ENCODE measurements at places on chromosomes 4 and X.

DNA sequence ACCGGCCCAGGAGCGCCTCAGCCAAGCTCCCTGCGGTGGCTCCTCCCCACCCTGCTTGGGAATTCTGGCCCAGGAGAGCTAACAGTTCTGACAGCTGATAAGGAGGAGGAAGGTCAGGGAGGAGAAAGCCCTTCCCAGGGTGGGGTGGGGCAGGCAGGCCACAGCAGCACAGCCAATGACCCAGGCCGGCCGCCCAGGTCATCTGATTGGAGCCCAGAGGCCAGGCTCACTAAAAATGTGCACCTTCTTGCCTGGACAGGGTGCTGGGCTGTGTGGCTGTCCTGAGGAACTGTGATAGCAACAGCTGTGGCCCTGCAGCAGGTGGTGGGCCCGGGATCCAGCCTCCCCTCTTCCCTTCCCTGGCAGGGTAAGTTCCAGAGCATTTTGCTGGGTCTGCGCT, 17.2 kb upstream of the SH3TC1 start:
- no peak for DNase-seq

GRCh38 chr4:4694296-4694772, 152.5 kb upstream of the STX18 start:
- no peak for DNase-seq

DNA sequence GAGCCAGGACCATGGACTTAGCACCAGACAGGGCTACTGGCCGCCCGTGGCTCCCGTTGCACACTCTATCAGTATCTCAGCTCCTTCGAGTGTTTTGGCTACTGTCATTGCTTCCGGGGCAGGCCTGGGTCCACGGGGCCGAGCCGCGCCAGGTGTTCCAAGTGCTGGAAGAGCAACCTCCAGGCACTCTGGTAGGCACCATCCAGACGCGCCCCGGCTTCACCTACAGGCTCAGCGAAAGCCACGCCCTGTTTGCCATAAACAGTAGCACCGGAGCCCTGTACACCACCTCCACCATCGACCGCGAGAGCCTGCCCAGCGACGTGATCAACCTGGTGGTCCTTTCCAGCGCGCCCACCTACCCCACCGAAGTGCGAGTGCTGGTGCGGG, 1.6 kb downstream of the FAT4 start:
- DNase-seq: no peak

GRCh38 chrX:11781133-11781532, 23.1 kb downstream of the MSL3 start:
- no peak for DNase-seq

- DNase-seq: no peak
Observed at GRCh38 chr4:39636531-39637184, 2.0 kb downstream of the SMIM14 start.

- no peak for DNase-seq
Observed at GRCh38 chr4:60745800-60746571, 454.1 kb upstream of the ADGRL3 start.

Measured in NCI-H187 treated with DMSO at 0.1 percent for 48 hours (cell line).